ENCODE measurements at places on chromosomes 4 and X.

DNA sequence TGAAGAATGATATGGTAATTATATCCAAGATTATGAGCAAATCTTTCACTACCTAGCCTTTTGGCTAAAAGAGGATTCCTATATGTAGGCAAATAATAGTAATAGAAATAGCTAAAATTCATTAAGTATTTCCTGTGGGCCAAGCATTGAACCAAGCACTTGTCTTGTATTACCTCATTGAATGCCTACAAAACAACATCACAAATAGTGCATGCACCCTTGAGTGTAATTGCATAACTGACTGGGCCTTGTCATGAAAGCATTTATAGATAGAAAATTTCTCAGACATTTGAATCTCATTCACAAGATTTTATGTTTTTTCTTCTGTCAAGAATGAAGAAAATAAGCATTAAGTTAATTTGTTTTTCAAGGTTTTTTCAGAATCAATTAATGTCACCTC, 3.9 kb upstream of the HPGDS start:
- DNase-seq = no peak

- peak; percentile 43 for DNase-seq
These were observed 14.8 kb downstream of the HTRA3 start for GRCh38 chr4:8284391-8284790.

DNA sequence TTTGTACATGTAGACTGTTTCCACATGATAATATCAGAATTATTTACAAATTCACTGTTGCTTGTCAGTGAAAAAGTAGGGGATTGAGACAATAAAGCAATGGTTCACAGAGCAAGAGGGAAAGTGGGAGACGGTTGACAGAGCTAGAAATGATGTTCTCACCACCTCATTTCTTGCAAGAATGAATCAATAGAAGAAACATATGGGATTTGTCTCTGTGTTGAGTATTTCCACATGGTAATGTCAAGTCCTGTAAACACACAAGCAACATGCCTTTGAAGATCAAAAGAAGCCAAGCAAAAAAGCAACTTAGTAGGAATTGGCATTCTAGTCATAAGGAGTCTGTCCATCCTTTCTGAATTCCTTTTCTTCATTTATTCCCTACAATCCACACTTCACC, 1806.6 kb upstream of the AGA start:
- DNase-seq = no peak

DNA sequence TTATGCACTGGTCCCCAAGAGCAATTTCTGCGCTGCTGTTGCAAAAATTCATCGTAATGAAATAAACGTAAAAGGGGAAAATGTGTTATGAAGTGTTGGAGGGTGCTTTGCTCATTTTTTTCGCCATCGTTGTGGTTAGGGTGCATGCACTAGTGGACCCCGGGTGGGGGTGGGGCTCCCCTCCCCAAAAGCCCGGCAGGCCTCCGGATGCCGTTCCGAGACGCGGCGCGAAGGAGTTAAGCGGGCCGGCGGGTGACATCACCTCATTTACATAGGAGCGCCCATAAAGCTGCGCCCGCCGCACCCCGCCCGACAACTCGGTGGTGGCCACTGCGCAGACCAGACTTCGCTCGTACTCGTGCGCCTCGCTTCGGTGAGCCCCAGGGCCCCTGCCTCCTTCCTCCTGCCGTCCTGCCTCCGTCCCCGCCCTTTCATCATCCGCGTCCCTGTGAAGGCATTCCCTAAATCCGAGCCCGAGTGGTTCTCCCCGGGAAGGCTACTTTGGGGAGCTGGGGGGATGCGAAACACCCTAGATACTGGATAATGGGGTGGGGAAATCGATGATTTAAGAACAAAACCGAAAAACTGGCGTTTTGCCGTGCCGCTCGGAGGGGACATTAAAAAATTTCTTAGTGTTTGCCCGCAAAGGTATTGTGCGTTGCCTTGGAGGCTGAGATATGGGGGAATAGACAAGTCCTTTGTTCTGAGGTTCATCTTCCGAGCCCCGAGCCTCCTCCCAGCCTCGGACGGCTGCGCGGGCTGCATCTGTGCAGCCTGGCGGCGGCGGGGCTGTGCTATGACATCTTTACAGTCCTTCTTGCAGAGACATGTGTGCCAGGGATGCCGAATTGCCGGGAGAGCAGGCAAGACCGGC, at the start of gene TMSB4X:
TMSB4X (plus strand) TSS at position 315 of the 874 bp plus-strand sequence.
- DNase-seq = peak; percentile 96

GRCh38 chrX:153582896-153583295, 16.0 kb downstream of the CCNQ start:
- DNase-seq = peak; percentile 90

GRCh38 chr4:89489338-89489771, 181.8 kb upstream of the GPRIN3 start:
- DNase-seq = no peak

DNA sequence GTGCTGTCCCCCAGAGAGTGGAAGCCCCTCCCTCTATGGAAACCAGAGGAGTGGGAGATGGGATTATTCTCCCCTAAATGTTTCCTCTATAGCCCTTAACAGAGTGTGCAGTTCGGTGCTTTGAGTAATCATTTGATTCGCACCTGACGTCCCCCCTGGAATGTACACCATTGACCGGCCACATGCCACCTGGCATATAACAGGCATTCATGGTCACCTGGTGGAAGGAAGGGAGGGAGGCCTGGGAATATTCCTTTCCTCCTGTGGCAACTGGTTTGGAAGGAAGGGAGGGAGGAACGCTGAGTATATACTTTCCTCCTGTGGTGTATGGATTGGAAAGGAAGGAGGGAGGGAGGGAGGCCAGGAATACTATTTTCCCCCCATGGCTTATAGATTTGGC, 77.2 kb downstream of the CRMP1 start:
- no peak for DNase-seq

DNA sequence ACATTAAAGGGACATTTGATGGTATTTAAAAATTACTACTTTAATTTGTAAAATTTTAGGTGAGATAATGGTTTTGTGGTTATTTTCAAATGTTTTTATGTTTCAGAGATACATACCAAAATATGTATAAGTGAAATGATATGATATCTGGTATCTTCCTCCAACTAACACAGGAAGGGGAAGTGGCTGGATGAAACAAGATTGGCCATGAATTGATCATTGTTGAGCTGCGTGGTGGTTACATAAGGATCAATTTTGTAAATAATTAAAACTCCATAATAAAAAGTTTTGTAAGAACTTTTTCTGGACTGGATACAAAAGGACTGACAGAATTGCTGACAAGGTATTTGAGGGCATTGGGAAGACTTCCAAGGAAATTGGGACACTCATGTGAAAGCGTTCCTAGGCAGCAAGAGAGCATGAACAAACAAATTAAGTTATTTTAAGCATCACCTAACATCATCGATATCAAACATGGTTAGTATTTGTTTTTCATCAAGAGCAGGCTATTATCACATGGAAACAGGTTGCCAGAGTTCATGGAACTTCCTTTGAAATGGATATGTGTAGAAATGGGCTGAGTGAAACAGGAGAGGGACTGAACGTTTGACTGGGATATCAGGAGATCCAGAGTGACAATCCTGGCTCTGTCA, 4.4 kb upstream of the PGM2 start:
- no peak for DNase-seq
